A172 (cell line): ENCODE measurements at places on chromosomes 6 and 20.
A peak's percentile ranks its signal among the peaks of the same experiment; 100 is the strongest.

- no peak for DNase-seq
These were observed 43.2 kb downstream of the ELMO2 start for GRCh38 chr20:46362921-46363867.

DNA sequence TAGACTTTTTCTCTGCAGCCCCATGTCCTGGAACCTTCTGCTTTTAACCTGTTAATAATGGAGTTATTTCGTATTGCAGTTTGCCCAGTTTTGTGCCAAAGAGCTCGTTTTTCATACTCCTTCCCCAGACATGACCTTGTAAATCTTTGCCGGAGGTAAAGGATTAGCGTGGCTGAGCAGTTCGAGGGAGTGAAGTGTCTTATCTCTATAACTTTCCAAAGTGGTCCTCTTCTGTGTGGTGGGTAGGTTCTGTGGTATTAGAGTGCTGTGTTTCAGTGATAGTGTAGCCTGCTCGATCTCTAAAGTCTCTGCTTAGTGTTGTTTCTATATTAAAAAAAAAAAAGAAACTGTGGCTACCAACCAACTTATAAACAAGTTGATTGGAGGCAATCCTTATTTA, 67.5 kb downstream of the FARS2 start:
- no peak for DNase-seq

DNA sequence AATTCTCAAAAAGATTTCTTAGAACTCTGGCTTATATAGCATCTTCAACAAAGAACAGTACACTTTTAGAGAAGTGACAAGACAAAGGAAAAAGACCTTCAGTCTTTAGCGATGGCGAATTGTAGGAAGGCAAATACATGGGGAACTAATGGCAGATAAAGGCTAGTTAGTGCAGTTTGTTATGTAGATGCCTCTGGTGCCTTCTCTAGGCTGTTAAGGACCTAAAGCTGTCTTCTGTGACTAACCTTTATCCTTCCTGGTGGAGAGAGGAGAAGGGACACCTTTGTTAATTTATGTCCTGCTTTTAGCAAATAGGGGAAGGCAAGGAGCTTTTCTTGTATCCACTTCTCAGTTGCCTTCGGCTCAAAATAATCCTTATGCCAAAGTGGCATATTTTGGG, 7.2 kb downstream of the ANKRD6 start:
- no peak for DNase-seq

GRCh38 chr20:13425381-13426135, 204.5 kb downstream of the ISM1 start:
- DNase-seq, result no peak

DNA sequence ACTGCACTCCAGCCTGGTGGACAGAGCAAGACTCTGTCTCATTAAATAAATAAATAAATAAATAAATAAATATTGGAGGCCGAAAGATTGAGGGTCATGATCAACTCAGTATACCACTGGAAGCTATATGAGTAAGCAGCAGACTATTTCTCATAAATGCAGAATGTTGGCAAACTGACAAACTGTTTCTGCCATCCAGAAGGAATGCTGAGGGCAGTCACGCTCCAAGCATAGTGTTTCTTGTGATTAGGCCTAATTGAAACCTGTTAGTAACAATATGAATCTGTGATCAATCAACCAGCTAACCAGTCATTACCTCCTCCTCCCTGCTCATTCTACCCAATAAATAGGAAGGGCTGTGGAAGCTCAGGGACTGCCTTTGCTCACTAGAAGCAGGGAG, 15.2 kb upstream of the KCNK15 start:
- peak; percentile 91 for DNase-seq

- DNase-seq, result no peak
These were observed 178.1 kb upstream of the MARCKS start for GRCh38 chr6:113679051-113679450.

DNA sequence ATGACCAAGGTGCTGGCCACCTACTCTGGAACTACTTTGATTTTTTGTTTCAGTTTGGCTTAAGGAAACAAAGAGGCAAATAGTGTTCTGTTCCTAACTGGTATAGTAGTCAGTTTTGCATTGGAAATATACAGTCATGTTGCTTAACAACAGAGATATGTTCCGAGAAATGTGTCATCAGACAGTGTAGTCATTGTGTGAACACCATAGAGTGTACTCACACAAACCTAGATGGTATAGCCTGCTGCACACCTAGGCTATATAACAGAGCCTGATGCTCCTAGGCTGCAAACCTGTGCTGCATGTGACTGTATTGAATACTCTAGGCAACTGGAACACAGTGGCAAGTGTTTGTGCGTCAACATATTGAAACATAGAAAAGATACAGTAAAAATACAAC, 80.4 kb downstream of the ARID1B start:
- DNase-seq, result no peak

- peak; percentile 64 for DNase-seq
These were observed 6.2 kb downstream of the COL9A3 start for GRCh38 chr20:62822788-62823651.
